ENCODE measurements at places on chromosomes 12 and 14.

DNA sequence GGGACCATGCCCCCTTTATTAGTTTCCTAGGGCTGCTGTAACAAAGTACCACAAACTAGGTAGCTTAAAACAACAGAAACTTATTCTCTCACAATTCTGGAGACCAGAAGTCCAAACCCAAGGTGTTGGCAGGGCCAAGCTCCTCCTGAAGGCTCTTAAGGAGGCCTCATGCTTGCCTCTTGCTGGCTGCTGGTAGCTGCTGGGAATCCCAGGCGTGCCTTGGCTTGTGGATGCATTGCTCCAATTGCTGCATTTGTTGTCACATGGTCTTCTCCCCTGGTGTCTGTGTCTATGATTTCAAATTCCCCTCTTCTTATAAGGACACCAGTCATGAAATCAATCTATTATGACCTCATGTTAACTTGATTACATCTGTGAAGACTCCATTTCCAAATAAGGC lies 11.2 kb downstream of the SLC17A8 start:
- no peak for DNase-seq

GRCh38 chr12:38516418-38516817 lies 199.8 kb downstream of the ALG10B start:
- DNase-seq, result no peak

DNA sequence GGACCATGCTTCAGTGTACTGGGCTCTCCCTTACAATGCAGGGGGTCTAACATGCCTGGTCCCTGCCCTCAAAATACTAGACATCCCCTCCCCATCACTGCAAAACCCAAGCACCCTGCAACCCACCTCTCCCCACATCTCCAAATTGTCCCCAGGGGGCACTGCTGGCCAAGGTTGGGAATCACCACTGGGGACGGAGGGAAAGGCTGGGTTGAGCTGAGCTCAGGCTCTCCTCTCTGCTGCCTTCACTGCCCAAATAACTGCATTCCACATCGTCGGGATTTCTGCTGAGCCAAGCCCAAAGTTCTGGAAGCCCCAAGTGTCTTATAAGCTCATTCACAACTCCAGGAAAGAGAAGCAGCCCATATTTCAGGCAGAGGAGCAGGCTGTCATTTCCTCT lies 69.6 kb downstream of the NT5DC3 start:
- DNase-seq, result peak; percentile 36

DNA sequence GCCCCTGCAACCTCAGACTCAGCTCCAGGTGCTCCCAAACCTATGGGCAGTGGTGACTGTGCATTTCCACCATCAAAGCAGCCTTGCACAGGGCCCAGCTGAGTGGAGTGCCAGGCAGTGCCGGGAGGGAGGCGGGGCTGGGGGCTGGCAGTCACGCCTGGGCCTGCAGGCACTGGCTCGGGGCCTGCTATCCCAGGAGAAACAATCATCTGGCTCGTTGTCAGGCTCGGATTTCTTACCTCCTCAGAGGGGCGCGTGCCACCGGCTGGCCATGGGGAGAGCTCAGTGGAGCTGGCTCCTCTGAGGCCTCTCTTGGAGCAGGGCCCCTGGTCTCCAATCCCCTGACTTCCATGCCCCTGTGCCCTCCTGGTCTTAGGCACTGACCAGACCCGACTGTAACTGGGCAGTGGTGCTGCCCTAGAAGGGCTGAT lies 20.2 kb upstream of the PPP1R13B start:
- DNase-seq, result no peak

DNA sequence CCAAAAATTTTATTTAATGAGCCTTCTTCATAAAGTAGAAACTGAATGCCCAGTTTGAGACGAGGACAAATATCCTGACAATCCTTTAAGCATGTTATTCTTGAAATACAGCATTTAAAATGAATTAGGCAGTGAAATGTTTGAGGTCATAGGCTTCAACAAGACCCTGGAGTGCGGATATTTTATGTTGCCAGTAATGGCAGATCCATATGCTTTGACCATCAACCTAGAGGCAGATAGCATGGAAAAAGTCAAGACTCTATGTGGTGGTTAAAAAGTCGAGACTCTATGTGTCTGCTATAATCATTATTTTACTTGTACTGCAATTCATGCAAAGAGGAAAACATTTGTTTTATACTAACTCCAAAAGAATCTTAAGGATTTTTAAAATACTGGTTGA lies 2.0 kb upstream of the MAP4K5 start:
- DNase-seq, result no peak

- DNase-seq, result peak; percentile 89
Observed at GRCh38 chr12:20368114-20368650, at the start of gene PDE3A. TSS of gene PDE3A (plus strand) at chr12:20368537. CDS start at chr12:20369285, 748 bp downstream.

- no peak for DNase-seq
Observed at GRCh38 chr12:325906-326305, 63.2 kb downstream of the KDM5A start.

DNA sequence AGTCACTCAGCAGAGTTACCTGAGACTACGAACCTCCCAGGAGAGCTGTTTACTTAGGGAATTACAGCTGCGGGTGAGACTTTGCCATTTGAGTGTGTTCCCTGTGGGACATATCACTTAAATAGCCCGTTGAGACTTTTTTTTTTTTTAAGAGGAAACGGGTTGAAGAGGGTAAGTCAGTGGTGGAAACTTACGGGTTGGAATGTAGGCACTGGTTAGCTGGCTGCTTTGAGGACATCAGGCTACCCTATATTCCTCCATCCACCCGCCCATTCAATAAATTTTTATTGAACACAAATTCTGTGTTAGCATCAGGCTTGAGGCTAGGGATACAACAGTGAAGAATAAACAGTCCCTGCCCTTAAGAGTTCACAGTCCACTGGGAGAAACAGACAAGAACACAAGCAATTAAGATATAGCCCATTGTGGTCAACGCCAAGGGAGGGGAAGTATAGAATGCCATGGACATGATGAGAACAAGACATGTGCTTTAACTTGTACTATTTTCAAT lies 88.1 kb upstream of the CPSF6 start:
- DNase-seq, result no peak

- DNase-seq, result no peak
Observed at GRCh38 chr14:100572543-100572942, 14.7 kb downstream of the BEGAIN start.

- DNase-seq, result peak; percentile 70
Observed at GRCh38 chr14:64755781-64756221, 51.6 kb downstream of the PLEKHG3 start.

DNA sequence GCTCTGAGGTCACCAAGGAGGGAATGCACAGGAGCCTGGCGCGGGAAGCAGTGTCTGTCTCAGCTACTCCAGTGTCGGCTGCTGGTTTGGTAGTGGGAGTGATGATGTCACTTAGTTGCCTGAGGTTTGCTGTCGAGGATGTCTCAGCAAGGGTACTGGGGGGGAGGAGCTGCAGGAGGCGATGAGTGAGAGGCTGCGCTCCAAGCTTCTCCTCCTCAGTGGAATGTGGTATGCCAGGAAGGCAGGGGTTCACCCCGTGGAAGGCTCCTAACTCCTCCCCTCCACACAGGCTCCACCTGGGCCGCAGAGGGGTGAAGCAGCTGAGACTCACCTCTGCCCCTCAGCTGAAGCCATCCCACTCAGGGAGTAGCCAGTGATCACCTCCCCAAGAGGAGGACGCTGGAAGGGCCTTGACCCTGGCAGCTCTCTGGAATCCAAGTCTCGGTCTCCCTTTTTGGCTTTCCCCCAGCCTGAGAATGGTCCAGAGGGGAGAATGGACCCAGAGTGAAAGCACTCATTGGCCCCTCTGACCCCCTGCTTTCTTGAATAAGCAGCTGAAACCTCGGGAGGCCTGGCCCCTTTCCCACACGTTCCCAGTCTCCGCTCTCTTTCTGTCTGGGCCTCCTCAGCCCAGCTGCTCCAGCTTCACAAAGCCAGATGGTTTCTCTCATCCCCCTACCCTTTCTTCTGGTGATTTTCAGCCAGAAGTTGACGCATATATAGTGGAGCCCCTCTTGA lies 178.9 kb upstream of the FKBP4 start:
- DNase-seq, result no peak

GRCh38 chr12:113245695-113246477 lies 24.6 kb downstream of the TPCN1 start:
- DNase-seq, result peak; percentile 84

DNA sequence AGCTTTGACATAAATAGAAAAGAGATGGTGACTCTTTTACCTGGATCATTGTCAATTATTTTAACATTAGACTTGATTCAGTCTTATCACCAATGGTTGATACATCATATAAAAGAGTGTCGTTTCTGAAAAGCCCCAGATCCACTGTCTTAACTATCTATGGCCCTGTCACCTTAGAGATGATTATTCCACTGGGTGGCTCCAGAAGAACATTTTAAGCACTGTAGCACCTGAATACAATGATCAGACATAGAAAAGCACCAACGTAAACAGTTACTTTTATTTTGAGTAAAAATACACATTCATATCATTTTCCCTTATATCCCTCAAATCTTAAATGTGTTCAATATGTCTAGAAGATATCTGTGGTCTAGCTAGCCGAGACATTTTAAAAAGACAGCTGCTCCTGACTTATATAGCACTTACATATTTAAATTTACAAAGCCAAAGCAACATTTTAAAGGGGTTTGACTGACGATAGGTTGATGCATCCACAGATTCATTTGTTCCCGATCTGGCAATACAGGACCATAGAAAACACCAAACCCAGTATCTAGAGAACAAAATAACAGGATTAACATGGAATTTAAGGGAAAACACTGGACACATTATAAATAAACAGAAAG lies 32.9 kb downstream of the TSPAN8 start:
- DNase-seq, result no peak

GRCh38 chr12:24232531-24232930 lies 283.1 kb upstream of the SOX5 start:
- no peak for DNase-seq

- DNase-seq, result no peak
Observed at GRCh38 chr14:63431466-63431865, 111.7 kb downstream of the PPP2R5E start.

GRCh38 chr14:51157012-51157411 lies 62.1 kb upstream of the TRIM9 start:
- DNase-seq, result peak; percentile 21

- DNase-seq, result no peak
Observed at GRCh38 chr12:50951112-50951511, 1.2 kb upstream of the HIGD1C start.

DNA sequence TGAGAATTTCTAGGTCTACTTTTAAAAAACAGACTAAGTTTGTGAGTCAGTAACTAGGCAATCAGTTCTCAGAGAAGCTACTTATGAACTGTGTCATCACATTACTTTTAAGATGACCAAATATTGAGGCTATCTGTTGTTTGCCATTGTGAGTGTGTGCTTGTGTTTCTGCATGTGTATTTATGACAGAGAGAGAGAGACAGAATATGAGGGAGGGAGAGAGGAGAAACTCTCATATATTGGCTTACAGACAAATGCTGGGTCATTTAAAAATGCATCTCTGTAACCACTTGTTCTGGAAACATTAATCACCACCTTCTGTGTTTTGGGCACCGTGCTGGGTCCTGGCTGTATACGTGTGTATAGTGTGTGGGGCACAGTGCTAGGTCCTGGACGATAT lies 161.5 kb upstream of the FRMD6 start:
- no peak for DNase-seq

DNA sequence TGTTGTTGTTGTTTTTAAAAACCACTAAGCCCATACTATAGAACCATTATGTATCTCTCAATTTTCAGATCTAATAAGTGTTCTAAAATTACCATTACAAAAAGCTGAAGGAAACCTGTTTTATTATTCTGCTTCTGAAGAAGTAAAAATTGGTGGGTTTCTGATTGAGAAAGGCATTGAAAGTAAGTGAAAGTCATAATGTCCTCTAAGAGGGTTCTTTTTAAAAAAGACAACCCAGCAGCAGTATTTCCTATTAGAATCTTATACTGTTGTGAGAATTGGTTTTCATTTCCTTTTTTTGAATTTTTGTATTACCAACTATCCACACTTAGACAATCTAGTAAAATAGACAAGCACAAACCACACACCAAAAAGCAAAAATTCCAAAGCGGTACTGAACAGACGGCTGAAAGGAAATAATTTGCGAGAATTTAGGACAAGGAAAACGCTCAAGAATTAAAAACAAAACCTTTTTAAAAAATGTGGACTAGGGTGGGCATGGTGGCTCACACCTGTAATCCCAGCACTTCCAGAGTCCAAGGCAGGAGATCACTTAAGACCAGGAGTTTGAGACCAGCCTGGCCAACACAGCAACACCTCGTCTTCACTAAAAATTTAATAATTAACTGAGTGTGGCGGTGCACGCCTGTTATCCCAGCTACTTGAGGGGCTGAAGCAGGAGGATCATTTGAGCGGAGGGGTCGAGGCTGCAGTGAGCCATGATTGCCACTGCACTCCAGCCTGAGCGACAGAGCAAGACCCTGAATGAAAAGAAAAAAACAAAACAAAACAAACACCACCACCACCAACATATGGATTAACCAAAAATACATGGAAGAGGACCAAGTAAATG lies 66.7 kb upstream of the AP4S1 start:
- DNase-seq, result no peak

DNA sequence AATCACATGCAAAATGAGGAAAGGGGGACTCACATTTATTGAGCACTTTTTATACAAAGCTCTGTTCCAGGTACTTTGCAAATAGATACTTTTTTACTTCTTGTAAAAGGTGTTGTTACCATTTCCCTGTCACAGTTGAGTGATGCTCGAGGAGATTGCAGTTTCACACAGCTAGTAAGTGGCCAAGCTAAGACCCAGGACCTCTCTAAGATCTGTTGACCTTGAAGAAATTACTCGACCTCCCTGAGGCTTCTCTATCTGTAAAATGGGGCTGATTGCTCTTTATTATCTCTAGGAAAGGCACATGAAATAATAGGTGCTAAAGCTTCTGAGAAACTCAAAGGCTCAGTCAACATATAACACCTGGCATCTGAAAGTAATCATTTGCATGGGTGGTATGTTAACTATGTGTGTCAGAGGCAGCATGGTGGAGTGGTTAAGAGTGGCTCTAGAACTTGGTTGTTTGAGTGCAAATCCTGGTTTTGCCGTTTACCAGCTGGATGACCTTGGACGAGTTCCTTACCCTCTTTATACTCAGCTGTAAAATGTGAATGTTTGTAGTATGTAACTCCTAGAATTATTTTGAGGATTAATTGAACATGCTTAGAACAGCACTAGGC lies 41.5 kb downstream of the IFT81 start:
- DNase-seq, result no peak

GRCh38 chr14:100587086-100587762 lies at the start of gene BEGAIN:
TSS of gene BEGAIN (minus strand) at chr14:100587417. CDS start at chr14:100587290, 127 bp downstream.
- no peak for DNase-seq

Data from KBM-7 (cell line).